ENCODE measurements at places on chromosomes 3 and 15.

- H3K36me3 ChIP-seq, result no peaks in the 10 kb centered on the region
- no peak overlapping the region for H3K4me3 ChIP-seq
- H3K4me1 ChIP-seq, result no peaks in the 10 kb centered on the region
- no peak for DNase-seq
- no peak overlapping the region for H3K27ac ChIP-seq
Measured at GRCh38 chr15:101433396-101433795, 56.1 kb downstream of the PCSK6 start.

- H3K27ac ChIP-seq, result no peak overlapping the region
- H3K4me3 ChIP-seq, result no peak overlapping the region
- H3K36me3 ChIP-seq, result peaks cover 36% of the 10 kb centered on the region
- H3K4me1 ChIP-seq, result peaks cover 26% of the 10 kb centered on the region
- no peaks in the 10 kb centered on the region for H3K27me3 ChIP-seq
Measured at GRCh38 chr3:66372681-66373350, 128.0 kb downstream of the LRIG1 start.

GRCh38 chr15:66912001-66912400, 153.4 kb upstream of the SMAD3 start:
- H3K4me3 ChIP-seq, result no peak overlapping the region
- DNase-seq, result no peak
- H3K27ac ChIP-seq, result no peak overlapping the region
- peaks cover 7% of the 10 kb centered on the region for H3K4me1 ChIP-seq
- peaks cover 2% of the 10 kb centered on the region for H3K27me3 ChIP-seq

DNA sequence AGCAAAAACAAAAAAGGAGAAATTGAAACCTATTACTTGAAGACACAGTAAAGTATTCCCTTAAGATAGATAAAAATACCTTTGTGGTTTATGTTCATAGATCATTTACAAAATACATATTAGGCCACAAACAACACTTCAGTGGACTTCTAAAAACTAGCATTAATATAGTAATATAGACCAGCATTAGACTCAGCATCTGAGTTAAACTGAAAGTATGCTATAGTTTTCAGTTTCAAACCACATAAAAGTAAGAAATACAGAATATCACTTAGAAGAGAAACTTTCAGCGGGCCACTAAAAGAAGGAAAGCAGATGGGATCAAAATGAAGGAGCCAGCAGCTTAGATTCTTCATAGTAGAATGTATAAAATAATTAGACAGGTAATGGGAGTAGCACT, 86.6 kb downstream of the MSL2 start:
- H3K4me3 ChIP-seq, result no peak overlapping the region
- no peaks in the 10 kb centered on the region for H3K27me3 ChIP-seq
- no peak overlapping the region for H3K27ac ChIP-seq
- H3K36me3 ChIP-seq, result peaks cover 35% of the 10 kb centered on the region
- no peaks in the 10 kb centered on the region for H3K4me1 ChIP-seq

DNA sequence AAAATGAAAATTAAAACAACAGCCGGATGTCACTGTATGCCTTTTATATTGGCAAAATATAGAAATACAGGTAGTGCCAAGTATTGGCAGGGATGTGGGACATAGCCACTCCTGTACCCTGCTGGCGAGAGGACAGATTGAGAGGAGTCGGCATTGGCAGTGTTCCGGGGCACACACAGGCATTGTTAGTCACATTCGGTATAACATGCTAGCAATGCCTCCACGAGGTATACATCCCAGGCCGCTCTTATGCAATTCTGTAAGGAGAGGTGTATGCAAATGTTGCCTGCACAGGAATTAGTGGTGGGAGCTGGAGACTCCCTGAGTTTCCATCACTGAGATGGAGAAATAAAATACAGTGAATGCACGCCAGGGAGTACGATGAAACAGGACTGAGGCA, 99.4 kb upstream of the DLG1 start:
- no peak overlapping the region for H3K27ac ChIP-seq
- H3K4me1 ChIP-seq, result peaks cover 23% of the 10 kb centered on the region
- no peak overlapping the region for H3K4me3 ChIP-seq
- no peaks in the 10 kb centered on the region for H3K27me3 ChIP-seq

GRCh38 chr3:53885239-53885638, 3.3 kb upstream of the ACTR8 start:
- peaks cover 32% of the 10 kb centered on the region for H3K4me1 ChIP-seq
- H3K27me3 ChIP-seq, result no peaks in the 10 kb centered on the region
- no peak for DNase-seq

DNA sequence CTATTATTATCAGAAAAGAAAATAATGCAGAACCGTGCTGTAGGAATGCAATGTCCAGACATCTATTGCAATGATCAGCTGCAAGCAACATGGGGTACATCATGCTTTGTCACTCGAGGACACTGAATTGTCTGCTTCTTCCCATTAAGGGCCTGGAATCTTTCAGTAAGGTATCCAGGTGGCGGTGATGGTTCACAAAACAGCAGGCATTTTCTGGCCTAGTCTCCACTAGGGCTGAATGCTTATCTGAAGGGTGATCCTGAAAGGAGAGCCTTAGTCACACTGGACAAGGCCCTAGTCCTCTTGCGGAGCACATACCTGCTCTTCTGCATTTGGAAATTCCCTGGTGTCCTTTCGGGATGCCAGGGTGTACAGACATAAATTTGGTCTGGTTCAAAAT, 21.2 kb downstream of the ITPR1 start:
- H3K4me3 ChIP-seq, result no peak overlapping the region
- H3K27me3 ChIP-seq, result no peaks in the 10 kb centered on the region
- no peak overlapping the region for H3K27ac ChIP-seq

GRCh38 chr3:129576514-129577352, 29.7 kb downstream of the PLXND1 start:
- no peak overlapping the region for H3K27ac ChIP-seq
- no peaks in the 10 kb centered on the region for H3K27me3 ChIP-seq
- peaks cover 27% of the 10 kb centered on the region for H3K36me3 ChIP-seq
- no peak overlapping the region for H3K4me3 ChIP-seq
- DNase-seq, result no peak

GRCh38 chr15:87944050-87944449, 312.5 kb downstream of the NTRK3 start:
- H3K4me1 ChIP-seq, result no peaks in the 10 kb centered on the region
- peaks cover 5% of the 10 kb centered on the region for H3K27me3 ChIP-seq
- H3K36me3 ChIP-seq, result no peaks in the 10 kb centered on the region
- no peak for DNase-seq
- H3K27ac ChIP-seq, result no peak overlapping the region
- H3K4me3 ChIP-seq, result no peak overlapping the region

DNA sequence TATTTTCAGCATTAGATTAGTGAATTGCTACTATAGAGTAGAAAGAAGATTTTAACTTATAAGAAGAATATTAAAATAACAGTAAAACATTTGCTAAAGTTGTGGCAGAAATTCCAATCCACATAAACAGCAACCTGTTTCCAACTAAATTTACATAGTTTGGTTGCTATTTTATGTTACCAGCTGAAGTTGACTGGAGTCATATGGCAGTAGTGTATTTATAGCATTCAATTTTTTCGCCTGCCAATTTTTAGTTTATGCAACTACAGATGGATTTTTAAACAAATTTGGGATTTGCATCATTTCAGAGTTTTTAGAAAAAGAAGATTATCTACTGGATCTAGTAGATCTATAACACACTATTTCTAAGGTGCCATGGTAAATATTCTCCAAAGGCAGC, 332.5 kb upstream of the BCHE start:
- no peaks in the 10 kb centered on the region for H3K36me3 ChIP-seq
- no peak overlapping the region for H3K27ac ChIP-seq
- H3K27me3 ChIP-seq, result peaks cover 14% of the 10 kb centered on the region
- no peak for DNase-seq
- H3K4me3 ChIP-seq, result no peak overlapping the region

DNA sequence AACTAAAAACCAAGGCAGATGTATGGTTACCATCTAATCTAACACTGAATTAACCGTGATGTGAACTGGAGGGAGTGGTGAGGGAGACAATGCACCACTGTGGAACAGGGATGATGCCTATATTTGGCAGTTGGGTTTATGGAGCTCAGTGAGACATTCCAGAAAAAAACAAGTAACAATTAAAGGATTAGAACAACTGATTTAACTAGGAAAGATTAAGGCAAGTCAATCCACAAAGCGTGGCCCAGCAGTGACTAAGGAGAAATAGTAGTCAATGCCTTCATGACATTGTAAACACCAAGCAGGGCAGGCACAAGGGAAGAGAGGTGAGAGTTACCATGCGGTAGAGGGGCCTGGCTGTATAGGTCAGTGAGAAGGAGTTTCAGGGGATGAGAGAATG, 38.1 kb downstream of the CHAC1 start:
- H3K4me1 ChIP-seq, result peaks cover 36% of the 10 kb centered on the region
- H3K27ac ChIP-seq, result no peak overlapping the region
- peaks cover 30% of the 10 kb centered on the region for H3K36me3 ChIP-seq
- no peak overlapping the region for H3K4me3 ChIP-seq
- no peaks in the 10 kb centered on the region for H3K27me3 ChIP-seq
- no peak for DNase-seq

- no peaks in the 10 kb centered on the region for H3K36me3 ChIP-seq
- DNase-seq, result no peak
- no peaks in the 10 kb centered on the region for H3K4me1 ChIP-seq
- peaks cover 9% of the 10 kb centered on the region for H3K27me3 ChIP-seq
Measured at GRCh38 chr3:36434687-36435426, 54.6 kb downstream of the STAC start.

GRCh38 chr15:41408234-41408641, 5.9 kb upstream of the NDUFAF1 start:
- H3K27me3 ChIP-seq, result no peaks in the 10 kb centered on the region
- no peaks in the 10 kb centered on the region for H3K36me3 ChIP-seq
- H3K4me3 ChIP-seq, result no peak overlapping the region
- peaks cover 4% of the 10 kb centered on the region for H3K4me1 ChIP-seq
- DNase-seq, result peak; percentile 12

DNA sequence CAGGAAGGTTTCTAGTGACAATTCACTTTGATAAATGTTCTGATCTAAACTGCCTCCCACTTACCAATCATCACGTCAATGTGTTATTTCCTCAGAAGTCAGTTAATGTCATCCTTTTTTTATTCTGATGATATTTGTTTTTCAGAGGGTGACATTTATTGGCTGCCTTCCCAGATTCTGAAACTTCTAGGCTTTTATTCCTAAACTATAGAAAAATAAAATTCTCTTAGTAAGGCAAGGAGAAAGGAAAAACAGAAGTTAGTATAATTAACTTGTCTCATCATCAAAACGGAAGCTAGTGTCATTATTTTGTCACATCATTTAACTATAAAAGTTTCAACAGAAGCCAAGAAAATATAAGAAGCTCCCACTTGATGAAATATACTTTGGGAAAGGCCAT, 100.0 kb upstream of the C3orf80 start:
- peaks cover 36% of the 10 kb centered on the region for H3K4me1 ChIP-seq
- H3K36me3 ChIP-seq, result peaks cover 6% of the 10 kb centered on the region
- no peak overlapping the region for H3K27ac ChIP-seq
- no peaks in the 10 kb centered on the region for H3K27me3 ChIP-seq

GRCh38 chr15:55407498-55408011, 604 bp downstream of the CCPG1 start:
- peak overlapping the region; percentile 92 for H3K4me3 ChIP-seq
- peaks cover 50% of the 10 kb centered on the region for H3K4me1 ChIP-seq
- H3K27ac ChIP-seq, result peak overlapping the region; percentile 97
- H3K27me3 ChIP-seq, result no peaks in the 10 kb centered on the region

DNA sequence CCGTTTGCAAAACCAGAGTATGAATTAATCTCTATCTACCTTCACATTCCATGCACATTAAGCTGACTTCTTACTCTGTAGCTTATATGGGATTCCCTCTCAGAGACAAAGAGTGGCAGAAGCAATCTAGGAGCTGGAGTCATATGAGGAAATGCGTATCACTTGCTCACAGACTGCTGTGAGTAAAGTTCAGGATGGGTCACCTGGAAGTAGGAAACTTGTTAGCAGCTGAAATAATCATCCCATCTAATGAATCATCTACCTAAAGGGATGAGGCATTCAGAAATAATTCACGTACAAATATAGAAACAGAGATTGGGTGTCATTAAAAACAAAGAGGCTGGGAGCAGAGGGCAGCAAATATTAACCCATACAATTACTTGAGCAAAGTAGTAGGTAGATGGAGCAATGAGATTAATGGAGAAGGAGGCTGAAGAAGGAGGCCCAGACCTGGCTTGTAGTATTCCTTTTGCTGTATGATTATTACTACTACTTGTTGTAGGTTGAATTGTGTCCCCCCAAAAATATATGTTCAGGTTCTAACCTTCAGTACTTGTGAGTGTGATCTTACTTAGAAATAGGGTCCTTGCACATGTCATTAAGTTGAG, 866.3 kb downstream of the ROBO2 start:
- H3K4me3 ChIP-seq, result no peak overlapping the region
- DNase-seq, result no peak
- H3K36me3 ChIP-seq, result no peaks in the 10 kb centered on the region

- peaks cover 5% of the 10 kb centered on the region for H3K27me3 ChIP-seq
- no peak overlapping the region for H3K4me3 ChIP-seq
- H3K36me3 ChIP-seq, result no peaks in the 10 kb centered on the region
- H3K27ac ChIP-seq, result no peak overlapping the region
- H3K4me1 ChIP-seq, result peaks cover 52% of the 10 kb centered on the region
Measured at GRCh38 chr3:72593881-72594397, 254.3 kb downstream of the SHQ1 start.

DNA sequence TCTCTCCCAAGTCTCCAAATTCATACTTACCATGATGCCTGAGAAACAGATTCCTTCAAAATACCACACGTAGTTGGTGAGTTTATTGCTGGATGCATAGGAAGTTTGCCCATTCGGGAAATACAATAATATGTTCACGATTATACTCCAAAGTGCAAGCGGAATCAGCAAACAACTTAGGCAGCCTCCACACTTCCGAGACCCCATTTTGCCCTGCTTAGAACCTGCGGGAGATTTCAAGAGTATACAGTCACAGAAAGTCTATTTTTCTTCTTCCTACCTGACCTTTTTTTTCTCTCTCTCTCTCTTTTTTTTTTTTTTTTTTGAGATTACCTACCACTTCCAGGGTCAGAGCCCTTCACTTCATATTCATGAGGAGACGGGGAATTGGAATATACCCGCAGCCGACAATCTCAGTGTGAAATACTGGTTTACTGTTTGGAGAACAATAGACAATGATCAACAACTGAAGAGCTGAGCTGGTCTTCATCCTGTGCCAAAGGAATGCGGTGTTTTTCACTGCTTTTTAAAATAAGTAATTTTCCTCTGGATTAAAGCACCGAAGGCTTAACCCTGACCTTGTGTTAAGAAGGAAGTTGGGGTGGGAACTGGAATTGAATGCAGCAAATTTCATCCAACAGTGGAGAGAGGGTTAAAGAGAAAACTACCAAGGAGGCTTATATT, at the start of gene TM4SF18:
Gene TM4SF18, minus strand, starts transcription at position 461 of the 684 bp plus-strand sequence. Its CDS starts 254 bp downstream, at position 207.
- DNase-seq, result no peak
- H3K27ac ChIP-seq, result peak within 1 kb of the TSS; percentile 73

- no peak overlapping the region for H3K4me3 ChIP-seq
- H3K4me1 ChIP-seq, result peaks cover 6% of the 10 kb centered on the region
- peaks cover 8% of the 10 kb centered on the region for H3K36me3 ChIP-seq
- H3K27me3 ChIP-seq, result peaks cover 20% of the 10 kb centered on the region
Measured at GRCh38 chr3:48306860-48307530, 26.5 kb downstream of the SPINK8 start.

- H3K36me3 ChIP-seq, result no peaks in the 10 kb centered on the region
- no peak overlapping the region for H3K4me3 ChIP-seq
- DNase-seq, result no peak
- H3K27ac ChIP-seq, result peak overlapping the region; percentile 66
- H3K27me3 ChIP-seq, result no peaks in the 10 kb centered on the region
- H3K4me1 ChIP-seq, result peaks cover 28% of the 10 kb centered on the region
Measured at GRCh38 chr3:152256851-152257562, 11.7 kb upstream of the MBNL1 start.

GRCh38 chr3:55160241-55160983, 232.6 kb upstream of the LRTM1 start:
- no peak for DNase-seq
- peaks cover 39% of the 10 kb centered on the region for H3K4me1 ChIP-seq
- peak overlapping the region; percentile 45 for H3K4me3 ChIP-seq
- peak overlapping the region; percentile 97 for H3K27ac ChIP-seq
- H3K27me3 ChIP-seq, result no peaks in the 10 kb centered on the region
